ENCODE measurements at places on chromosomes 4 and X.

- DNase-seq = no peak
Observed at GRCh38 chrX:151821226-151821625, 86.7 kb downstream of the CNGA2 start.

GRCh38 chr4:118904418-118904817 lies 15.8 kb downstream of the SYNPO2 start:
- no peak for DNase-seq

GRCh38 chr4:176729489-176729888 lies 63.2 kb downstream of the VEGFC start:
- no peak for DNase-seq

- no peak for DNase-seq
Observed at GRCh38 chr4:29805245-29805644, 914.9 kb upstream of the PCDH7 start.

GRCh38 chr4:185339941-185340340 lies 55.8 kb downstream of the LRP2BP start:
- DNase-seq = no peak

DNA sequence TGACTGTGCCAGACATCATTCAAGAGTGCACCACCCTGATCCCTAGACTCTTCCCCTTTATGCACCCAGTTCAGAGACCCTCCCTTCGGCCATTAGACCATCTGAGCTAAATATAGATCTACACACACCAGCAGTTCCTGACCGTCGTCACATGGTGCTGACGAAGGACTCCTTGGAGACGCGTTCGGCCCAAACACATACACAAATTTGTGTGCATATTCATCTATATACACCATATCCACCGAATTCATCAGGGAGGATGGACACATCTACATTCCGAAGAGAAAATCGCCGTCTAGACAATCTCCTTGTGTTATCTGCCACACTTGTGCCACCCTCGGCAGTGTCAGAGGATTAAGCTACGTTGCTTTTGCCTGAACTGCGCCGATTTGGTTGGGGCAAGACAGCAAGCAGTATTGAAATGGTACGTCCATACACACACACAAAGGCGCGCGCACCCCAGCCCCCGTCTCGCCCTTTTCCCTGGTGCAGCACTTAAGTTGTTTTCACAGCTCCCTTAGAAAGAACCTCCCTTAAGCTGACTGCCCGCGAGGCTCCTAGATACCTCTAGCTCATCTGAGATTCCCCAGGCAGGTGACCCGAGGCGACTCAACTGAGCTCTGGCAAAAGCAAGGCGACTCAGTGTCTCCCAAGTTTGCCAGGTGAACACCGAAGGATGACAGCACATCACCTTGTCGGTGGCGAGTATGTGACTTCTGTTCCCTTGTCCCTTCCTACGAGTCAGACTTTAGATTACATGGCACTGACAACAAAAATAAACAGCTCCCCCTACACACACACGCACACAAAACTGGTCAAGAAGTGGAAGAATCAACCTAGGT lies 1.0 kb downstream of the RASGEF1B start:
- peak; percentile 80 for DNase-seq

DNA sequence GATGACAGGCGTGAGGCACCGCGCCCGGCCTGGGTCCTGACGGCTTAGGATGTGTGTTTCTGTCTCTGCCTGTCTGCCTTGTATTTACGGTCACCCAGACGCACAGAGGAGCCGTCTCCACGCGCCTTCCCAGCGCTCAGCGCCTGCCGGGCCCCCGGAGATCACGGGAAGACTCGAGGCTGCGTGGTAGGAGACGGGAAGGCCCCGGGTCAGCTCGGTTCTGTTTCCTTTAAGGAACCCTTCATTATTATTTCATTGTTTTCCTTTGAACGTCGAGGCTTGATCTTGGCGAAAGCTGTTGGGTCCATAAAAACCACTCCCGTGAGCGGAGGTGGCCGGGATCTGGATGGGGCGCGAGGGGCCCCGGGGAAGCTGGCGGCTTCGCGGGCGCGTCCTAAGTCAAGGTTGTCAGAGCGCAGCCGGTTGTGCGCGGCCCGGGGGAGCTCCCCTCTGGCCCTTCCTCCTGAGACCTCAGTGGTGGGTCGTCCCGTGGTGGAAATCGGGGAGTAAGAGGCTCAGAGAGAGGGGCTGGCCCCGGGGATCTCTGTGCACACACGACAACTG lies 1.3 kb downstream of the SHOX start:
- DNase-seq = no peak
